ENCODE measurements at places on chromosomes 6 and 20. TPM values are rescaled to one million over a fixed set of nuclear protein-coding genes. Genes with fewer than 3 reads are reported as not detected.

HMGCLL1 gene
- 3.6 TPM for polyA plus RNA-seq

SLC12A5 gene
- 2.6 TPM for polyA plus RNA-seq

- DNase-seq = no peak
Measured at GRCh38 chr6:153162646-153163045, 31.6 kb upstream of the RGS17 start.

- DNase-seq = no peak
Measured at GRCh38 chr6:2977799-2978590, 6.6 kb upstream of the SERPINB6 start.

- DNase-seq = no peak
Measured at GRCh38 chr6:9927275-9927674, 487.6 kb downstream of the TFAP2A start.

DNA sequence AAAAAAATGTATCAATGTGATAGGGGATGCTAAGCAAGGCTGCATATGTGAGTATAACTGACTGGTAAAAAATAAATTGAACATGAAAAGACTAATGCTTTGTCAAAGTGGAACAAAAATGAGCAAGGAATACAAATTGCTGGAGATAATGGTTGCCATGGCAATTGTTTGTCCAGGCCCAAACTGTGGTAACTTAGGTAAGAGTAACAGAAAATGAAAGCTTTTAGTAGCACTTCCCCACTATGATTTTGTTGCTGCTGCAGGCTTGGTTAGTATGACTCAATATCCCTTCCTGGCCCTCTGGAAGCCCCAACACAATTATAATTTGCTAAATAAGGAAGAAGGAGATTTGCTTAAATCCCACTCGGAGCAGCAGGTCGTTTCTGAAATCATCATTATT, 577.1 kb downstream of the DOK5 start:
- DNase-seq = no peak

- no peak for DNase-seq
Measured at GRCh38 chr6:45036103-45036502, 292.0 kb upstream of the RUNX2 start.
